ENCODE measurements at places on chromosomes 3 and 15. TPM values are rescaled to one million over a fixed set of nuclear protein-coding genes. Genes with fewer than 3 reads are reported as not detected.

GRCh38 chr3:150333477-150333876, 74.6 kb upstream of the TSC22D2 start:
- H3K27me3 ChIP-seq: no peaks in the 10 kb centered on the region
- no peak for DNase-seq
- no peak overlapping the region for H3K27ac ChIP-seq
- H3K4me3 ChIP-seq: no peak overlapping the region

- peaks cover 18% of the 10 kb centered on the region for H3K36me3 ChIP-seq
- no peak overlapping the region for H3K27ac ChIP-seq
- peaks cover 16% of the 10 kb centered on the region for H3K4me1 ChIP-seq
Observed at GRCh38 chr3:71710906-71711494, 14.2 kb downstream of the EIF4E3 start.

DNA sequence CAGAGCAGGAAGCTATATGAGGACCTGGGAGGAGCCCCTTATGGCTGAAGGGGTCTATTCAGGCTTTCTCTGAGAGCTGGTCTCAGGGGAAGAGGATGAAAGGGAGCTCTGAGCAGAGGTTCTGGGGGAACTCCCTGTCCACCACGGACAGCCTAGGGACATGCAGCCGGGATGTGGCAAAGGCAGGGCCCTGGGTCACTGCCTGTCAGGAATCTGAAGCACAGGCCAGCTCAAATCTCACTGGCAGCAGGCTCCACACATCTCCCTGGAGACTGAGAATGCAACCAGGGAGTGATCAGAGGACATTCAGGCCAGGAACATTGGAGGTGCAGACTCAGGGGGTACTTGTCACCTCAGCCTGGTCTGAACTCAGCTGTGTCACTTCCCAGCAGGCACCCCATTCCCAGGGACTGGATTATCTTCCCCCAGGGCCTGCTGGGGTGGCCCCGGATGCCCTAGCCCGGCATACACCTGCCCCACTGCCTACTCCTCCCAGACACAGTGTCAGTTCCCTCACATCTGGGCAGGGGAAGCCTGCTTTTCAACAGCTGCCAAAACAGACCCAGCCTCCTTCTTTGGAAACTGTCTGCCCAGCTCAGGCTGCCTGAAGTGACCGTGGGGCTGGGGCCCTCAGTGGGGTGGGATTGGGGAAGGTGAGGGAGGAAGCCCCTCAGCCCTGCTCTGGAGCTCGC, 18.3 kb upstream of the SEMA3F start:
- H3K27ac ChIP-seq: no peak overlapping the region
- no peak for DNase-seq
- no peaks in the 10 kb centered on the region for H3K4me1 ChIP-seq
- no peak overlapping the region for H3K4me3 ChIP-seq
- H3K27me3 ChIP-seq: no peaks in the 10 kb centered on the region

DNA sequence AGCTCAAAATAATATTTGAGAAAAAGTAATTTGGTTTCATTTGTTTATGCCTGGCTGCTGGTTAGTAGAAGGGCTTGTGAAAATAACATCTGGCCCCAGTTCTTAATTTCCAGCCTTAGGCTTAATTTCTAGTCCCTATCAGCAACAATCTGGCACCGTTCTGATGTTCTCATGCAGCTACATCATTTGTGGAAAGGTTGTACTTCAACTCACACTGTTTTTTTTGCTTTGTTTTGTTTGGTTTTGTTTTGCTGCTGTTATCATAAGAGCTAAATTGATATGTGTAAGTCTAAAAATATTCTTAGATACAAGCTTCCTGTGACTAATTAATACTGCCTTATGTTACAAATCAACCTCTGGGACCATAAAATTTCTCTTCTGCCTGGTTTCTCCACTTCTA, 8.9 kb downstream of the CPA3 start:
- no peak for DNase-seq
- no peak overlapping the region for H3K4me3 ChIP-seq
- no peaks in the 10 kb centered on the region for H3K36me3 ChIP-seq
- no peak overlapping the region for H3K27ac ChIP-seq
- H3K27me3 ChIP-seq: no peaks in the 10 kb centered on the region

DNA sequence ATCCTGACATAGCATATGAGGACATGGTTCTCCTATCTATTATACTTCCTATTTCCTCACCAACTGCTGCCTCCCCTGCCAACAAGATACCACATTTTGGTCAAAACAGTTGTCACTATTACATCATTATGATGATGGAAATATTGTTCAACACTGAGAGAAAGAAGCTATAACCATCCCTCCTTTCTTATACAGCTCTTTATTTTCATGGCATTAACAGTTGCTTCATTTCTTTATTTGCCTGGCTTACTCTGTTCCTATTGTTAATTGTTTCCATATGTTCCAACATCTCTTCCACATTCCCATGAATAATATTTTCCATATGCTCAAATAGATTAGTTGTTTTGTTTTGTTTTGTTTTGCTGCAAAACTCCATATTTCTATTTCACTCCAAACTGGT, 40.8 kb upstream of the FILIP1L start:
- H3K27ac ChIP-seq: no peak overlapping the region
- no peaks in the 10 kb centered on the region for H3K27me3 ChIP-seq
- H3K4me1 ChIP-seq: peaks cover 33% of the 10 kb centered on the region
- H3K36me3 ChIP-seq: no peaks in the 10 kb centered on the region
- no peak overlapping the region for H3K4me3 ChIP-seq
- no peak for DNase-seq

The CCR5 gene
- not detected for total RNA-seq

The PCYT1A gene
- 88.6 TPM for total RNA-seq

The UQCRC1 gene
- total RNA-seq: 241 TPM

The MYD88 gene
- 27.8 TPM for total RNA-seq

The PCOLCE2 gene
- 23.0 TPM for total RNA-seq
